ENCODE measurements at places on chromosomes 1 and 21. TPM values are rescaled to one million over a fixed set of nuclear protein-coding genes. Genes with fewer than 3 reads are reported as not detected.

Gene IL20
- not detected for total RNA-seq

Gene SIK1
- total RNA-seq, result 16.5 TPM

Gene OR2L8
- total RNA-seq, result not detected

Gene COL24A1
- total RNA-seq, result not detected

Gene TTC13
- 6.6 TPM for total RNA-seq

Gene MTARC2
- total RNA-seq, result 3.0 TPM

Gene UTS2
- not detected for total RNA-seq

Gene EIF2D
- total RNA-seq, result 41.8 TPM

Gene ITGB2
- total RNA-seq, result 7.1 TPM

Gene SLC45A1
- total RNA-seq, result 0.20 TPM

Gene GJA8
- total RNA-seq, result not detected

Gene TTC3
- 39.8 TPM for total RNA-seq

Gene HSD3B2
- total RNA-seq, result 0.32 TPM

Gene C1orf122
- total RNA-seq, result 46.7 TPM

Gene TATDN3
- 8.4 TPM for total RNA-seq

Gene GJC2
- total RNA-seq, result 0.44 TPM

Gene ZBTB8A
- 3.1 TPM for total RNA-seq

Gene DNAJC28
- 0.52 TPM for total RNA-seq

Gene AK5
- not detected for total RNA-seq

Gene TGFB2
- 0.44 TPM for total RNA-seq

Gene FAM167B
- 1.5 TPM for total RNA-seq

Gene OR10Z1
- not detected for total RNA-seq

Gene DCDC2B
- total RNA-seq, result not detected

Gene LRRN2
- total RNA-seq, result 0.72 TPM

Gene LIPI
- total RNA-seq, result not detected

Gene CATSPER4
- total RNA-seq, result not detected

Gene NPL
- total RNA-seq, result 11.5 TPM

Gene VANGL1
- total RNA-seq, result 15.5 TPM

Gene SLAMF9
- 0.28 TPM for total RNA-seq

Gene FCGR3A
- 1.00 TPM for total RNA-seq

Gene ZFP69
- 2.4 TPM for total RNA-seq

Gene SPRR5
- 3.5 TPM for total RNA-seq

Gene TAS1R3
- 0.56 TPM for total RNA-seq

Gene ST6GALNAC5
- total RNA-seq, result 0.96 TPM

Gene HCRTR1
- total RNA-seq, result not detected

Gene BRDT
- not detected for total RNA-seq

Gene RGS8
- not detected for total RNA-seq

Gene OR6F1
- total RNA-seq, result not detected

Gene ITLN2
- total RNA-seq, result 0.16 TPM

Gene EPS15
- 33.1 TPM for total RNA-seq

Gene SPOCD1
- total RNA-seq, result 0.68 TPM

Gene PLEKHG5
- 24.4 TPM for total RNA-seq

Gene GJA4
- 2.0 TPM for total RNA-seq

Gene TSPEAR
- total RNA-seq, result 0.08 TPM

Gene RPS6KC1
- total RNA-seq, result 8.5 TPM

All from esophagus mucosa (tissue), 1 donor.